ENCODE measurements at places on chromosomes 12 and 14.

DNA sequence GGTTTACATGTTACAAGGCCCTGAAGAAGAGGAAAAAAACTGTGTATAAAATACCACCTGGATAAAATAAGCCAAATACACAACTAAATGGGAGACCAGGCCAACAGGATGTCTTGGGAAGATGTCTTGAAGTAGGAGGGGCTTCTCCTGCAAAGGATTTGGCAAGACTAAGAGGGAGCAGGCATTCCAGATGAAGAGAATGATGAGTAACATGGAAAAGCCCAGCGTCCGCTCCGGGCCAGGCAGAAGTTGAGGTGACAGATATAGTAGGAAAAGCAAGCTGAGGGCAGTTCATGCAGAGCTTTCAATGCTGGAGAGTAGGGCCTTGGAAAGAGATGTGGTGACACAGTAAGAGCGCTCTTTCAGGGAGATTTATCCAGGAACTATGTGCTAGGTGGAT is 16.1 kb upstream of the EIF4B start:
- no peak for DNase-seq

GRCh38 chr12:121649322-121649721 is 20.1 kb downstream of the MORN3 start:
- DNase-seq = no peak

- no peak for DNase-seq
Measured at GRCh38 chr14:95128140-95128539, 29.2 kb downstream of the DICER1 start.

- DNase-seq = peak; percentile 78
Measured at GRCh38 chr14:89910691-89911009, 43.9 kb downstream of the EFCAB11 start.

DNA sequence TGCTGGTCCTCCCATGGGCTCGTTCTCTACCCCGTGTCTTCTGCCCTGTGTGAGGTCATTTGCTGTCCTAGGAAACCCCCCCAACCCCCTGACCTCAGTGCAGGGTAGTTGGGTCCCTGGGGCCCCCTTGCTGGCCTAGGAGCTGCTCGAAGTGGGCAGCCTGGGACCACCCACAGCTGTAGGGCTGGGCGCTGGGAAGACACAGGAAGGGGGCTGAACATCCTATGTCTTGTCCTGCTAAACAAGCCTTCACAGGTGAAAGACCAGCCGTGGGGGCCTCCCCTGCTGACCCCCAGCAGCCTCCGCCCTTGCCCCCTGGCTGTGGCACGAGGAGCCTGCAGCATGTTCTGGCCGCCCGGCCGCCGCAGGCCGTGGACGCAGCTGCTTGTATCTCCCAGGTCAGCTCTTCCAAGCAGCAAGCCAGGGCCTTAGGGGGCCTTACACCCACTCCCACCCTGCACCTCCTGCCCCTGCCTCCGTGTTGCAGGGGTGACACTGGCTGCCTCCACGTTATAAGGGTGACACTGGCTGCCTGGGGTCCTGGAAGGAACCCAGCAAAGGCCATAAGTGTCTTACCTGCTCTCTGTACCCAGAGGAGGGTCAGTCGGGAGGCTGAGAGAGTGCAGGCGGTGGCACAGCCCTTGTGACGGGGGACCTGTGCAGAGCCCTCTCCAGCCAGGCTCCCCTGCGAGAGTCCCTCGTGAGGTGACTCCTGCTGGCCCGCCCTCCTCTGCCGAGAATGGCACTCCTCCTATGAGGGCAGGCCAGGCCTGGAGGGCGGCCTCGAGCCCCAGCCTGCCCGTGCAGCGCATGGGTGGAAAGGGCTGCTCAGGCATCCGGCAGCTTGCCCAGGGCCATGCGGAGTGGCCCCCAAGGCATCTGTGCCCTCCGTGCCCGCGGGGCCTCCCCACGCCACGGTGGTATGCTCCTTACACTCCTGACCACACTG is 11.5 kb upstream of the TEX22 start:
- DNase-seq = no peak

Data from small intestine (tissue), 16 donors.